Urinary bladder (tissue), 4 donors: ENCODE measurements at places on chromosomes 12 and 14.

- no peak for DNase-seq
Observed at GRCh38 chr14:92660571-92660970, 87.9 kb downstream of the LGMN start.

GRCh38 chr12:38931461-38931860, 26.1 kb upstream of the CPNE8 start:
- DNase-seq, result no peak

DNA sequence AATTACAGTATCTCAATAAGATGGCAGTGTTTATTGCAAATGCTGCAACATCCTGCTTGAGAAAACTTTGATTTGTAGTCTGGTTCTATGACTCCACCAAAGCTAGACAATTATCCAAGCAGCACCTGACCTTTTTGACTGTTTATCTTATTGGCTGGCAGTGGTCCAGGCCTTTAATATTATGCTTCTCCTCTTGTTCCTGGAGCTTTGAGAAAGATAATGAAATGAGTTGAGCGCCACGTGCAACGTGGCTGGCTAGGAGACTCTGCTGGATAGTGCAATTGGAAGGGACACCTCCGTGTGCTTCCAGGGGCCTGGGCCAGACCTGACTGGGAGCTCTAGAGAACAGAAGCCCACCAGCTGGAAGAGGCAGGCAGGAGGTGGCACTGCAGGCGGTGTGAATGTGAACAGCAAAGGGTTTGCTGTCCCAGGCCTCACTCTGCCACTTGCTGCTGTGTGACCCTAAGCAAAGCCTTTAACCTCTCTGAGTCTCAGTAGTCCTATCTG, 349.3 kb downstream of the CACNA1C start:
- no peak for DNase-seq

DNA sequence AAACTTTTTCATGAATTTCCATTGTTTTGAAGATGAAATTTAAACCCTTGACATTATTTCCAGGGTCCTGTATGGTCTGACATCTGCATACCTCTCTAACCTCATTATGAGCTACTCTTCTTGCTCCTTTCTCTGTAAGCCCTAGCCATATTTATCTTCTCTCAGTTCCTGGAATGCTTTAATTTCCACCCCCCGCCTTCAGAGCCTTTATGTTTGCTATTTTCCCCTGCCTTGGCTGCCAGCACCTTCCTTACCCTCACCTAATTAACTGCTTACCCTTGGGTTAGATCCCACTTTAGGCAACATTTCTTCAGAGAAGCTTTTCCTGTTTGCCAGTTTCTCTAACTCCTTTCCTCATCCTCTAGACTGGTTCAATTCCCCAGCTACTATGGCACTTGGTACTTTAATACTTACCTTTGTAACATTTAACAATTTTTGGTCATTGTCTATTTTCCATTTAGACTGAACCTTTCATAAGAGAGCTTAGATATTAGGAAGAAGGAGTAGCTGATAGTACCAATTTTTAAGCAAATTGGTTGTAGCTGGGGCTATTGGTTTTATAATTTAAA, 6.0 kb downstream of the STYX start:
- DNase-seq, result no peak

DNA sequence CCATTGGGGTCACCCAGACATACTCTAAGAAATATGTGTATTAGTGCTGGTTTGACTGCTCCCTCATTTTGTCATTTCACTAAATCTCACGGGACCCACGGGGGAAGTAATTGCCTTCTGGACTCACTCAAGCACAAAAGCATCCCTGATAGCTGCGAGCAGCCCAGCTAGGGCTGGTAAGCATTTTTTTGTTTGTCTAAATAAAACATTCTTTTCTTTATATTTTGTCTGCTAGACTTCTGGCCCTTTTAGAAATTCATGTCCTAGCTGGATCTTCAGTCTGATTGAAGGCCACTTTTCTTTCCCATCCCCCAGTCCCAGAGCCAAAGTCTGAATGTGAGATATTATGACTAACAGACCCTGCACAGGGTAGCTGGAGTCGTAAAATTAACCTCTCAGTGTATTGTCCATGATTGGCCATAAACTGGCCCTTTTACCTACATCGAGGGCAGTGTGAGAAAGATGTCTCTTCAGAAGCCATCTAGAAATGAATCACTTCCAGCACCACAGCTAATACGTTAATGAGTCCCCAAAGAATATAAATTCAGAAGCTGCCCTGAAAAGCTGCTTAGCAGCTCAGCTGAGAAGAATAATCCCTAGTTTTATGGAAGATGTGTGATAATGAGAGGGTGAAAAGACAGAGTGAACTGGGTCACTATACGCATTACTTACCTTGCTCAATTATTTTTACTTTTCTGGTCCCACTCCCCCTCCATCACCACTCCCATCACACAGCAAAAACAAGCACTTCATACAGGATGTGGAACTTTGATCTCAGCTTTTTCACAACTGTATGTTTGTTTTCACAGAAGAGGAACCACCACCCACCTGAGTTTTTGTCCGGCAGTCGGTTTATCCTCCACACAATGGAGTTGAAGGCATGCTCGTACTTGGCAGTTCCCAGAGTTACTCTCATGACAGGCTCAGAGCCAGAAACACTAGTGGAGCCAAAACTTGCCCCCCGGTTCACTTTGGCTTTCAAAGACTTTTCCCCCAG, 55.6 kb upstream of the GTF2A1 start:
- no peak for DNase-seq
